ENCODE measurements at places on chromosomes 4 and X. TPM values are rescaled to one million over a fixed set of nuclear protein-coding genes. Genes with fewer than 3 reads are reported as not detected.

- H3K27ac ChIP-seq, result no peak overlapping the region
- no peak for DNase-seq
- H3K4me1 ChIP-seq, result peaks cover 6% of the 10 kb centered on the region
- H3K27me3 ChIP-seq, result no peaks in the 10 kb centered on the region
- H3K4me3 ChIP-seq, result no peak overlapping the region
Measured at GRCh38 chr4:83328521-83329187, 6.0 kb downstream of the HPSE start.

- DNase-seq, result no peak
- H3K4me1 ChIP-seq, result no peaks in the 10 kb centered on the region
- H3K27ac ChIP-seq, result no peak overlapping the region
- no peak overlapping the region for H3K4me3 ChIP-seq
- no peaks in the 10 kb centered on the region for H3K27me3 ChIP-seq
Measured at GRCh38 chr4:44100456-44100855, 348.2 kb downstream of the KCTD8 start.

DNA sequence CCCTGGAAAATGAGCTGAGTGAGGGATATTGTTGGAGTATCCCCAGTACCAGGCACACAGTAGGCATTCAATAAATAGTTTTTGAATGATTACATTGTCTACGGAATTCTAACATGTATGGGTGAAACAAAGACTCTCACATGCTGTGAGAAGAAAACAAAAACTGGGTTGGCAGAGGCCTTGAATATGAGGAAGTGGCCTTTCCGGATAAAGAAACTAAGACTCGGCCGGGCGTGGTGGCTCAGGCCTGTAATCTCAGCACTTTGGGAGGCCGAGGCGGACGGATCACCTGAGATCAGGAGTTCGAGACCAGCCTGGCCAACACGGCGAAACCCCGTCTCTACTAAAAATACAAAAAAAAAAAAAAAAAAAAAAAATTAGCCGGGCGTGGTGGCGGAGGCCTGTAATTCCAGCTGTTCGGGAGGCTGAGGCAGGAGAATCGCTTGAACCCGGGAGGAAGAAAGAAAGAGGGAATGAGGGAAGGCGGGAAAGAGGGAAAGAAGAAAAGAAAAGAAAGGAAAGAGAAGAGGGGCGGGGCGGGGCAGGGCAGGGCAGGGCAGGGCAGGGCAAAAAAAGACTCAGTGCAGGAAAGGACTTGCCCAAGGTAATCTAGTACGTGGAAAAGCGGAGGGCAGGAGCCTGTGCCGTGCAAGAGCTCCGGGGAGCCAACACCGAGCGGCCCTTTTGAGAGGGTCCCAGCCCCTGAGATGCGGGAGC, 689 bp upstream of the TMA16 start:
- peaks cover 16% of the 10 kb centered on the region for H3K27me3 ChIP-seq
- H3K36me3 ChIP-seq, result peaks cover 4% of the 10 kb centered on the region
- H3K4me1 ChIP-seq, result peaks cover 22% of the 10 kb centered on the region
- DNase-seq, result no peak

Gene NAA11
- total RNA-seq, result not detected

Gene MTM1
- 10.8 TPM for total RNA-seq

Data from natural killer cell treated with Interleukin-12 subunit alpha and Interleukin-12 subunit beta and Interleukin-15 and Interleukin-18, amount 100 ng/mL, for 72 hours (primary cell).